ENCODE measurements at places on chromosomes 11 and 22.
A peak's percentile ranks its signal among the peaks of the same experiment; 100 is the strongest.

DNA sequence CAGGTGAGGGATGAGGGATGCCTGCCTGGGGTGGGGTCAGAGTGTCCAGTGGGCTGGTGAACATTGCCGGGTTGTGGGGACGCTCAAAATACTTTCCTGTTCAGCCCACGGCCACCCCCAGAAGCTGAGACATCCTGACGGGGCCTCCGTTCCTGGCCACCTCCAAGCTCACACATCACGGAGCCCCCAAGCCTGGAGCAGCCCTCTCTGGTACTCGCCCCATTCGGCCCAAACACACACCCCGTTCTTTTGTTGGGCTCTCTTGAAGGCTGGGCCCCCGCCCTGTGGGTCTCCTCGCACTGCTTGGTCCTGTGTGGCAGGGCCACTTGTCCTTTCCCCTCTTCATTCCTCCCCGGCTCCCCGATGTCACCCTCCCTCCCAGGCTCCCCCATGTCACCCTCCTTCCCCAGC is 442.6 kb downstream of the TBC1D22A start:
- no peak for DNase-seq

- DNase-seq = peak; percentile 23
Observed at GRCh38 chr22:45612451-45612901, 59.2 kb upstream of the ATXN10 start.

DNA sequence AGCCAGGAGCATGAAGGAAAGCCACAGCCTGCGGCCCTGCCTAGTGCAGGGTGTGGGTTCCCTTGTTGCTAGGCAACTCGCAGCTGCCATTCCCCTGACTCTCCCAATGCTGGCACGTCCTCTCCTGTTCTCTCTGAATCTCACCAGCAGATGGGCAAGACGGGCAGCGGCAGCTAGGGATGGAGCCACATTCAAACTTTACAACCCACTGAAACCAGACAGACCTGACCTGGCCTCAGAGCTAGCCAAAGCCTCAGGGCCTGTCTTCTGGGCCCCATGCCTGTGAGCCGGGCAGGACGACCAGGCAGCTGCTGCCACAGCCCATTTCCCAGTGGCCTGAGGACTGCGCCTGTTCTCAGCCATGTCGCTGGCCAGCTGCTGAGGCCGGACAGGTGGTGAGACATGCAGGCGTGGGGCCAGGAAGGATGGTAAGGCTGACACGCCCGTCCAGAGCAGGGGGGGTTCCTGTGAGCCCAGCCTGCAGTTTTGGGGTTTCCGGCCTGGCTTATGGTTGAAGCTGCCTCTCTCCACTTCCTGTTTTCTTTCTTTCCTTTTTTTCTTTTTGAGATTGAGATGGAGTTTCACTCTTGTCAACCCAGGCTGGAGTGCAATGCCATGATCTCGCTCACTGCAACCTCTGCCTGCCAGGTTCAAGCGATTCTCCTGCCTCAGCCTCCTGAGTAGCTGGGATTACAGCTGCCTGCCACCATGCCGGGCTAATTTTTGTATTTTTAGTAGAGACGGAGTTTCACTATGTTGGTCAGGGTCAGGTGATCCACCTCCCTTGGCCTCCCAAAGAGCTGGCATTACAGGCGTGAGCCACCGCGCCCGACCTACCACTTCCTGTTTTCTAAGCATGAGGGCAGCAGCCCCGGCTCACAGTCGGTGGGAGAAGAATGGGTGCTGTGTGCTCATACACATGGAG is 4.1 kb downstream of the SUN2 start:
- peak; percentile 79 for DNase-seq

GRCh38 chr11:84564180-84564866 is 1062.8 kb downstream of the DLG2 start:
- no peak for DNase-seq

DNA sequence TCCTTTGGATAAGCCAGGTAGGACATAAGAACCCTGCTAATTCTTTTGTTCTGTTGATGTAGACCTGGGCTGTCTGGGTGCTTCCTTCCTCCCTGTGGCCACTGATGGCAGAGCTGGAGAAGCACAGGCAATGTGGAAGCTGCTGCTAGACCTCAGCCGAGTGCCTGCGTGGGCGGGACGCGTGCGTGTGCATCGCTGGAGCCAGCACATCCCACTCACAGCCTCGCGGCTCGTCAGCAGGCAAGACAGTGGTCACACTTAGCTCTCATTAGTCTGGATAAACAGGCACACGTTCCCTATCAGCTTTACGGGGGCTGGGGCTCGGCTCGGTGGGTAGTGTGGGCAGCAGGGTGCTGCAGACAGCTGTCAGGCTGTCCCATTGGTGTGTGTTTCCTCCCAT is 155.7 kb downstream of the GRIK4 start:
- no peak for DNase-seq

GRCh38 chr11:56841210-56841810 is 92.8 kb upstream of the OR9G4 start:
- DNase-seq = no peak

DNA sequence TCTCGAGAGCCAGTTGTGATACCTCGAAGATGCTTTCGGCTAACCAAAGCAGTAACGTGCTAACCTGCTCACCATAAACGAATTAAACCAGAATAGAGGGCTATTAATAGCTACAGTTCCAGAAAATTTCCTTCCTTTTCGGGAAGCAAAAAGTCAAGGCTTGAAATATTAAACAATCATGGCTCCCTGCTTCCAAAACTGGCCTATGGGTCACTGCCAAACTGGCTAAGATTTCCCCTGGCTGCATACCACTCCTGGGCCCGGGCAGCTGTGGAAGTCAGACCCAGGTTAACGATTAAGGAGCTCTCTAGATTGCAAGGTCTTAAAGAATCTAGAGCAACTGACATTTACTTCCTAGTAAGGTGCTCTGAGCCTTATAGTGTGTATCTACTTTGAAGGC is 1.7 kb downstream of the AMOTL1 start:
- DNase-seq = no peak

- DNase-seq = no peak
Observed at GRCh38 chr22:20574920-20575353, 67.5 kb downstream of the MED15 start.

DNA sequence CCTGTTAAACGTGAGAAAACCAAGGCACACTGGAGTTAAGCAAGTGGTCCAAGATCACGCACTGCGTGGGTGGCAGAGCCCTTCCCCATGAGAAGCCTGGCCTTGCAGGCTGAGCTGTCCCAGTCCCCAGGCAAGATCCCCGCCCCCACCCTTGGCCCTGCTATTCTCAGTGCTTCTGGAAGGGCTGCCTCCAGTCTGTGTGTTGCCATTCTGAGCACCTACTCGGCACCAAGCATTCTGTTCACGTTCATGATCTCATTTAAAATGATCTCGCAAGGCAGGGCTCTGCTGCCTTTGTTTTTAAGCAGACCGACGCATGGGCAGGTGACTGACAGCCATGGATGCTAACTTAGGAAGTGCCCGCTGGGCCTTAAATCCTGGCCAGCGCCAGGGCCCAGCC is 62.8 kb downstream of the PHF21B start:
- DNase-seq = no peak

DNA sequence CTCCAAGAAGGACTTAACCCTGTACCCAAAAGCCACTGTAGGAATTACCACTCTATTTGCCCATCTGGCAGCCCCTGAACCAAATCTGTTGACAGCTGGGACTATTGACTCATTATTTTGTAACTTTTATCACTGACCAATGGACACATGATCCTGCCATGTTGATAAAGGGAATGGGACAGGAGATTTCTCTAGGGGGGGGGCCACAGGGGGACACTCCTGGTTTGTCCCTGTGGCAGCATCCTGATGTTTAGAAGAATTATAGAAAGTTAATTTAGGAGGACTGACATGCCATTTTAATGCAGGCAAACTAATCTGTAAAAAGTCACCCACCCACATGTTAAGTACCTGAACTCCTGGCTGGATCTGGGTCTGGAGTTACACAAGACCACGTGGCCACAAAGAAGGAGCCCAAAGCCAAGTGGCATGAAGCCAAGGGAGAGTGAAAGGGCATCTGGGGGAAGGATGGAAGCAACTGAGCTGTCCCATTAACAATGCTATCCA is 558.1 kb downstream of the ETS1 start:
- DNase-seq = no peak
